ENCODE measurements at places on chromosomes 13 and 19.

GRCh38 chr13:113550453-113550852 is 34.1 kb upstream of the TFDP1 start:
- DNase-seq, result no peak

GRCh38 chr19:27865927-27866777 is 1346.8 kb downstream of the UQCRFS1 start:
- DNase-seq, result no peak

DNA sequence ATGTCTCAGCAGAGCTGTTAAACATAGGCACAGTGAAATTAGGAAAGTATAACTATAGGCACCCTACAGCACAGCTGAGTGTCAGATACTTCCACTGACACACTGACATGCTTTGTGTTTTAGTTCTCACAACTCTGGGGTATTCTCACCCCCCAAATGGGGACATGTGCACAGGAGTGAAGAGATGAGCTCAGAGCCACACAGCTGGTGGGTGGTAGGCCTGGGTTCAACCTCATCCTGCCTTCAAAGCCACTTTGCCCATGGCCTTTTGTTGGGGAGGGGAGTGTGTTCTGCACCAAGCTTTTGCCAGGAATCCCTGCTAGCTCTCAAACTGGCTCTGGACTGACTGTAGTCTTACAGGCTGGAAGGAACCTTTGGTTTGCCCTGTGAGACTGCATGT is 1.7 kb upstream of the SLC35E1 start:
- no peak for DNase-seq

DNA sequence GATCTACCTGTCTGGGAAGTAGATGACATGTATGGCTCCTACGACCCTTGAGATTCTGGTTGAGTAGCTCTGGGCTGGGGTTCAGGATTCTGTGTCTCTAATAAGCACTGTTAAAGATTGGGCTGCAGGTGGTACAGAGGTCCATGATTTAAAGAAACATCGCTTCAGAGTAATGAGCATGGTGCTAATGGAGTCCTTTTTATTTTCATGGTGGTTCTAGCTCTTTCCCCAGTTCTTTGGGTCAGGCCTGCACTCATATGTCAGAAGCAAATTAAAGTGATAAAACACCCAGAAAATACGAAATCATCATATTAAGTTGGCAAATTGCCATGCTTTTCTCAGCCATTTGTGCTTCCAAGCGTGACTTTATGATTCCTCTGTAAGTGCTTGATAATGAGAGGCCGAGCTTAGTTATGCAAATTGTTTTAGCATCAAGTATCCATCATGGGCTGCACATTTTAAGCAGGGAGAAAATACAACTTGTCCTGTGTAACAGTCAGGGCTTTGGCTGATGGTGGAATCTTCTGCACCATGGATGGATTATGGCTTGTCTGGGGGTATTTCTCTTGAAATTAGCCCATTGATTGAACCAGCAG is 45.1 kb downstream of the MTUS2 start:
- no peak for DNase-seq

- DNase-seq, result no peak
These were observed 165.2 kb downstream of the STK24 start for GRCh38 chr13:98411617-98412265.

DNA sequence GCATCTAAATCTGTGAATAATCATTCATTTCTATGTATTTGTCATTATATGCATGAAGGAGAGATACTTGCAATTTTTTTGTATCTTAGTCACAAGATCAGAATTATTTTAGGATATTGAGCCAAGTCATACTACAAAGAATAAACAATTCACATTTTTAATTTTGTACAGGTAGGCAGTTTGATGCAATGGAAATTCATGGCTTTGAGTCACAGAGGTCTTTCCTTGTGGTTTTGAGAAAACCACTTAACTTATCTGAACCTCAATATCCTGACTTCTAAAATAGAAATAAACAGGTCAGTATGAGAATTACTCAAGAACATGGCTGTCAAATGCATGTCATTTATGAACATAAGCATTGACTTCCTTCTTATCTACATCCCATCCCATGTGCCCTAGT is 221.4 kb upstream of the SLC10A2 start:
- DNase-seq, result peak; percentile 19

DNA sequence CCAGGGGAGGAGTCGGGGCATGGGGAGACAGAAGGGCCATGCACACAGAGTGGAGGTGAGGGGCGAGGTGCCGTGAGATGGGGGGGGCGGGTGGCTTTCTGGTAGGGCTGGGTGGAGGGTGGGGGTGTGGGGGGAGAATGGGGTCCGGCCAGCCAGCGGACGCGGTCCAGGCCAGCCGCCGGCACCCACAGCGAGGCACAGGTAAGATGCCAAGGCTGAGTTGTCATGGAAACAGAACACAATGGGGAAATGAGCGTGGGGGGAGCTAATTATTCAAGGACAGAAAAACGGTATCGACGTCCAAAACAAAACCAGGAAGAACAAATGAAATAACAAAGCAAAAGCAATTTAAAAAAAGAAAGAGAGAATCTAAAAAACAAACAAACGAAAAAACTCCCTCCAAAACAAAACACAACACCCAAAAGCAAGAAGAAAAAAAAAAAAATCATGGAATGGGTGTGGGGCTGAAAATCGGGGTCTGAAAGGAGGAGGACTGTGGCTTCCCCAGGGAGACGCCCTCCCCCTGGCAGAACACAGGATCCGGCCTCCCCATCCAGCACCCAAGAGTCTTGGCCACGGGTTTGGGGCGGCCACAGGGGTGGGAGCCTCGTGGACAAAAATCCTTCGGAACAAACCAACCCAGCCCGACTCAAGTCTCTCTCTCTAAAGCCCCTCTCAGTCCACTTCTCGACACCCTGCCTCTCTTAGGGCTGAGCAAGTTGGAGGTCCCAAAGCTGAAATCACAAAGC is 92.5 kb downstream of the PTPRS start:
- DNase-seq, result no peak

DNA sequence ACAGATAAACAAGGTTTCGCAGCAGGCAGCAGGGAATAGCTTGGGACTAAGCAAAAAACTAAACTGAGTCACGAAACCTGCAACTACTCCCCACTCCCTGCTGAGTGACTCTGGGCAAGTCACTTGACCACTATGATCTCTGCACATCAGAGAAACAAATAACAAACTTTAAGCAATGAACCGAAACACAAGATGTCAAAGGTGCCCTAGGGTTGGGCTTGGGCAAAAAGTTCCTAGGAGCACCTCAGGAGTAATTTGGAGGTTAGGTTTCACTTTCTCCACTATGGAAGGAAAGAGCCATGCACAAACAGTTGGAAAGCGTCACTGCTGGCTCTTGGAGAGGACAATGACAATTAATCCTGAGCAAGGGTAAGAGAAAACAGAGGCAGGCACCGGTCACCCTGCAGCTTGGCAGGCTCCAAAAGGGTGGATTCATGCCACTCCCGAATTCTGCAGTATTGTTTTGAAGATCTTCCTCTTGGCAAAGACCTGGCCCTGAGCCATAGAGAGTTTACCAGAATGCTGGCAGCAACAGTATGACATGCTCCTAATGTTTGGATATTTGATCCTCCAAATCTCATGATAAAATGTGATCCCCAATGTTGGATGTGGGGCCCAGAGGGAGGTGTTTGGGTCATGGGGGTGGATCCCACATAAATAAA is 60.3 kb downstream of the CRYL1 start:
- DNase-seq, result no peak

- DNase-seq, result no peak
These were observed 55.4 kb upstream of the UBL3 start for GRCh38 chr13:29905845-29906244.

DNA sequence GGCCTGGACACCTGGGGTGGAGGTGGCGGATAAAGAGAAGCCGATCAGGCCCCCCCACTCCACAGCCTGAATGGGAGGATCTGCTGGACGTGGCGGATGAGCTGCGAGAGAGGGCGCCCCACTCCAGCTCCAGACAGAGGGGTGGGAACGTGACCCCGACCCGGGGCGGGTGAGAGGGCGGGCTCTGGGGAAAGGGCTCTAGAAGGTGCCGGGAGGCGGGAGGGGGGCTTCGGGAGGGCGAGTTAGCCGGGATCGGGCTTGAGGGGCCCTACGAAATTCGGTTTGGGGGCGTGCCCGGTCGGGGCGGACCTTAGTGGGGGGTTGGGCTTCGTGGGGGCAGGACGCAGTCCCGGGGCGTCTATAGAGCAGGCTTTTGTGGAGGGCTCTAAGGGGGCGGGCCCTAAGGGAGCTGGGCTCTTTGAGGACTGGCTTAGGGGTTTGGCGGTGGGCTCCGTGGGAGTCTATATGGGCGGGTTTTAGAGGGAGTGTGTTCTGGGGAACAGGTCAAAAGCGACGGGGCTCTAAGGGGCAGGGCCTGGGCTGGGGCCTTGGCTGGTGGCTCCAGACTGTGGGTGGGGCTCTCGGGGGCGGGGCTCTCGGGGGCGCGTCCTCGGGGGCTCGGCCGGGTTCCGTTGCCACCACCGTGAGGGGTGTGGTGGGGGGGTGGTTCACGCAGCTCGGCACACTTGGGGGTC is 4.1 kb upstream of the NANOS3 start:
- DNase-seq, result no peak

DNA sequence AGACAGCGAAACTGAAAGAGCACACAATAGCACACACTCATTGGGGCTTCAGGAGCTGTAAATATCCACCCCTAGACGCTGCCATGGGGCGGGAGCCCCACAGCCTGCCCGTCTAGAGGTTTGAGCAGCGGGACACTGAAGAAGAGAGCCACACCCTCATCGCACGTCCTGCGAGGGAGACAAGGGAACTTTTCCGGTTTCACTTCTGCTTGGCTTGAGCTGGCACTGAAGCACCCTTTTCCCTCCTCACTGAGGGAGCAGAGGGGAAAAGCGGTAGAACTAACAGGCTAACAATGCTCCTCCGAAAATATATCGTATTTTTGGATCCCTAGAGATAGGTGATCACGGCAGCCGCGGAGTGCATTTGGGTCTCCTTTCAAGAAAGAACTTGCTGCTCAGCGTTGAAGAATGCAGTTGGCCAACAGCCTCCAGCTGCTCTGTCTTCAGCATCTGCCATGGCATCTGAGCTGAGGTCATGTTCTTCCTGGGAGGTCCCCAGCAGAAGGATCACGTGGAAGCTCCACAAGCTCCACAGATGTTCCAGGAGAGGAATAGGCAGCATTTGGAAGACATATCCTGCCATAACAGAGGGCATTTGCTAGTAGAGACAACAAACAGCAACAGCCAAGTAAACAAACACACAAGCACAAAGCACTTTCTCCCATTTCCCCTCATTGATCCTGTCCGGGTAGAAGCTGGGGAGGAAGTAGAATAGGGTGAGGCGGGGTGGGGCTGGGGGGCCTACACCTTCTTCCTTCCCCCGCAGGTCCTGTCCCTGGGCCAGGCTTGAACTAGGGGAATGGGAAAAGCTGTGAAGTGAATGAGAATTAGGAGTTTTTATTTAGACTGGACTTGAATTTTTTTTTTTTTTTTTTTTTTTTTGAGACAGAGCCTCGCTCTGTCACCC is 44.8 kb upstream of the ALOX5AP start:
- DNase-seq, result no peak

- no peak for DNase-seq
These were observed 125.1 kb downstream of the RAP2A start for GRCh38 chr13:97559030-97559429.

GRCh38 chr19:991174-991931 is 7.2 kb downstream of the WDR18 start:
- no peak for DNase-seq

DNA sequence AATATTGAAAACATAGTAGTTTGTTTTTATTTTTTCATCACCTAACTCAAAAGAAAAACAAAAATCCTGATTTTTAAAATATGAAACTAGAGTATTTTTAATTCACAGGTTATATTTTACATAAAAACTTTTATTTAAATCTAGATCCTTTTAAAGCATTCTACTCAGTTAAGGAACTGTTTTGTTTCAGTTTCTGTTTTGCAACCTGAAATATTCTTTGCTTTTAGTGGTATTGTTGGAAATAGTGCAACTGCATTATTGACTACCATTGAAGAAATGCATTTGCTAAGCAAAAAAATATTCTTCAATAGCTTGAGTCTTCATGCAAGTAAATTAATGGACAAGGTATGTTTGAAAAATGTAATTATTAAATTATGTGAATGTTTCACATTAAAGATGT is 43.8 kb downstream of the COG6 start:
- DNase-seq, result no peak

DNA sequence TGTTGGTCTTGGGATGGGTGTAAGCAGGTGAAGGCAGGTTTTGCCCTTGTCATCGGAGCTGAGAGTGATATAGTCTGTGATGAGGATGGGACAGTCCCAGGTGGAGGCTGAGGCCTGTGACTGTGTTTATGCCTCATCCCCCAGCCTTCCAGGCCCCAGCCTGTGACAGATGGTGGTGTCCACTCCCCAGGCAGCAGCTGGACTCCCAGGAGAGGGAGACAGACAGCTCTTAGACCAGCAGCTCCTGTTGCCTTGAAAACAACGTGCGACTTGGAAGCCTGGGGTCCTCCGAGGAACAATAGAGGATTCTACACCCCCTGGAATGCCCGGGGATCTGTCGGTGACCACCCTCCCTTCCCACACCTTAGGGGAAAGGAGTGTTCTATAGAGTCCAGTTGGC is 63.8 kb downstream of the CHST8 start:
- no peak for DNase-seq

DNA sequence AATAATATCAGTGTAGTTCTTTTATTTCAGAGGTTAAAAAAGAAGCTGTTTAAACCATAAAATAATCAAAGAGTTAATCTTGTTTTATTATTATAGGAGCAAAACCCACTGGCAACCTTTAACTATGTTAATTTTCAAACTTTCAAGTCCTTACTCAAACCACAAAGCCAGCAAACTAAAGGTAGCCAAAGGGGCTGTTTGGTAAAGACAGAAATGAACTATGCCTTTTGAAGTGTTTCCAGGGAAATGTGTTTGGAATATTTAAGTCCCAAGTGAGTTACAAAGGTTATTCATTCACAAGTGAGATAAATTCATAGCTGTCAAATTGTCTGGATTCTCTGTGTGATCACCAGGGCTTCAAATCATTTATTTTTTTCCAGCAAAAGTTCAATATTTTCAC is 264.7 kb downstream of the MZT1 start:
- DNase-seq, result no peak

DNA sequence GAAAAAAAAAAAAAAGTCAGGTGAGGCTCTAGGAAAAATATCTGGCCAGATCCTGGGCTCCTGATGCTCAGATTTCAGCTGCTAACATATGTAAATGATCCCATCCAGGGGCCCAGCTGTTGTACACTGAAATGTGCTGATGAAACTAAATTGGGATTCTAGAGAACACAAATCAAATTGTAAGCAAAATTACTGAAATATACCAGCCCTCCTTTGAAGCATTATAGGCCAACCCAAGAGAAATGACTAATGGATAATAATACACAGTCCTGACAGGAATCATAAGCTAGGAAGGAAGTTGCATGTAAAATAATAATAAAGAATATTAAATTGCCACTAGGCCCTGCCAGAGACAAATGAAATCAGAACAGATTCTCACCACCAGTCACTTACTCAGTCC is 17.8 kb downstream of the KCTD12 start:
- DNase-seq, result no peak

GRCh38 chr13:69291292-69291906 is 816.2 kb upstream of the ATXN8OS start:
- no peak for DNase-seq
